ENCODE measurements at places on chromosomes 6 and 20.

- no peak for DNase-seq
Measured at GRCh38 chr6:84696166-84696565, 68.2 kb downstream of the TBX18 start.

DNA sequence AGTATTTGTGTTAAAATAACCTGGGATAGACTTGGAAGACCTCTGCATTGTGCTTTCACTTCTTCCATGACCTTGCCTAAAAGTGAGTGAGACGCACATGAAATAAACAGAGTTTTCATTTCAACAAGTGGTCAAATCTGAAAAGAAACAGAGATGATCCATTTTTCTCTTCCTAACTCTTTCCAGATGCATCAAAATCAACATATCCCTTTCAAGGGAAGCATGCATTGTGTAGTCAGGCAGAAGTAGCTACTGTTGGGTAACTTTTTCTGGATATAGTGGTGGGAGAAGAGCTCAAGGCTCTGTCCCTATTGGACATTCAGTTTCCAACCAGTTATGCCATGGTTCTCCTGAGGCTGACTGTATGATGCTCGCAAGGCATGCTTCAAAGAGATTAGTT is 233.0 kb upstream of the JAG1 start:
- DNase-seq: no peak

DNA sequence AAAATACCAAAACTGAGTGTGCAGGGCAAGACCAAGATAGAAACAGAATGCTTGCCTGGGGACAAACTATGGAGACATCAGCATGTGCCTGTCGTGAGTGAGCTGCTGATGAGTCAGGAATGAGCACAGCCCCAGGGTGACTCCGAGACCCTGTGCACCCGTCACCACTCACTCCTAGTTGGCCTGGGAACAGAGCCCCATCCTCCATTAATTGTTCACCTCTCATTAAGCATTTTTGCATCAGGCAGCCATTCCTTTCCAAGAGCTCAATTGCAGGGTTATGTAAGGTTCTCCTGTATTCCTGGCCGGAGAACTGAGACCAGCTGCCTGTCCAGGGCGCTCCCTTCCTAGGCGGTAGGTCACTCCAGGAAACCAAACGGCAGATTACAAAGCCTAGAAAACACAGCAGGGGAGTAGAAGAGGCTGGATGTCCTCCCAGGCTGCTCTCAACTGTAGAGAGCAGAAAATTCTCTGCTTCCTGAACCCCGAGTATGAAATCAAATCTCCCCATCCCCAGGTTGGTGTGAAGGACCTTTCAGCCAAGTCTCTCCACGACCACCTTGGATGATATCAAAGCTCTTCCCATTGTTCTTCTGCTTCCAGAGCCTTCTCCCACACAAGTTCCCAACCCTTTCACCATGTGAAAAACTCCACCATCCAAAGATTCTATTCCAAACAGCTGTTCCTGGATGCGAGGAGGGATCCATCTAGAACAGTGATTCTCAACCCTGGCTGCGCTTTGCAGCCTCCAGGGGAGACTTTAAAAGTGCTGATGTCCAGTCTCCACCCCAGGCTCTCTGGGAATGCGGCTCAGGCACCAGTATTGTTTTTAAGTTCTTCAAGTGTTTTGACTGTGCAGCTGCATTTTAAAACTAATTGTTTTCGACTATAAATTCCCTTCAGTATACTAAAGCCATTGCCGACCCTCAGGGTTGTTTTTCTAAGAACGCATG is 532.6 kb upstream of the JARID2 start:
- DNase-seq: no peak

DNA sequence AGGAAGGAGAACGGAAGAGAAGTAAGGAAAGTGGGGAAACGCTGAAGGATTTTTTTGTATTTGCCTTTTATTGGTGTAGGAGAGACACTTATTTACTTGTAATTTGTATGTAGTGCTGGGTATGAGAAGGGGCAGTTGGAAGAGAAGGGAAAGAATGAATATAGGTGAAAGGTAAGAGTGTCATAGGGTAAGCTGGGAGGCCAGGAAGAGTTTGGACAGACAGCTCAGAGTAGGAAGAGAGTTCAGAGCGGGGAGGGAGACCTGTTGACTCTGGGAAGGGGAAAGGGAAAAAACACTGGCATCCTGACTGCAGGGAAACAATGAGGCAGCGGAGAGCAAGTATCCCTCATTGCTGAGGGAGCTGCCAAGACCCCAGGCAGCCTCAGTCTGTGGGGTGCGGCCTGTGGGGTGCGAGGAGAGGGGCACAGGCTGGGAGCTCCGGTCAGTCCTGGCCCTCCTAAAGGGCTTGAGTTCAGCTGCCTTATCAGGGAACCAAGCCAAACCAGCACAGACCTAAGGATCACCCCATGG is 3.1 kb downstream of the TRAF3IP2 start:
- DNase-seq: no peak
